Stimulated activated CD4-positive, alpha-beta T cell treated with anti-CD3 and anti-CD28 coated beads, Interleukin-1b, Interleukin-23, amount 100 ng/mL, for 24 hours (primary cell): ENCODE measurements at places on chromosomes 3 and 15.
A peak's percentile ranks its signal among the peaks of the same experiment; 100 is the strongest.

DNA sequence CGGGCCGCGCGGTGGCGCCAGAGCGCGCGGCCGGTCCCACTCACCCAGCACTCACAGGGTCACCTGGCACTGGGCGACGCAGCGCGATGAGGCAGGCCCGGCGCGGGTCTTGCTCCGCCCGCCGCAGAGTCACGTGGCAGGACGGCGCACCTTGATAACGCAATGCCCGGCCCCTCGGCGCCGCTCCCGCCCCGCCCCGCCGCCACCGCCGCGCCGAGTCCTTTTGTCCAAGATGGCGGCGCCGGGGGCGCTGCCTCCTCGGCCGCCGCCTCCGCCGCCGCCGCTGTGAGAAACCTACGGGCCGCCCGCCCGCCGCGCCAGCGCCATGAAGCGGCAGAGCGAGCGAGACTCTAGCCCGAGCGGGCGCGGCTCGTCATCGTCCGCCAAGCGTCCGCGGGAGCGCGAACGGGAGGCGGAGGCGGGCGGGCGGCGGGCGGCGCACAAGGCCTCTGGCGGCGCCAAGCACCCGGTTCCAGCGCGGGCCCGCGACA lies at the start of gene RBM15B:
RBM15B (plus strand) TSS at position 211 of the 491 bp plus-strand sequence; CDS start at position 326, 115 bp downstream.
- peak; percentile 93 for DNase-seq

- no peak for DNase-seq
These were observed 199.1 kb upstream of the AZI2 start for GRCh38 chr3:28547677-28548076.

GRCh38 chr3:13718000-13718399 lies 161.9 kb downstream of the WNT7A start:
- no peak for DNase-seq

- DNase-seq: no peak
These were observed 50.1 kb downstream of the KBTBD8 start for GRCh38 chr3:67048067-67048714.

DNA sequence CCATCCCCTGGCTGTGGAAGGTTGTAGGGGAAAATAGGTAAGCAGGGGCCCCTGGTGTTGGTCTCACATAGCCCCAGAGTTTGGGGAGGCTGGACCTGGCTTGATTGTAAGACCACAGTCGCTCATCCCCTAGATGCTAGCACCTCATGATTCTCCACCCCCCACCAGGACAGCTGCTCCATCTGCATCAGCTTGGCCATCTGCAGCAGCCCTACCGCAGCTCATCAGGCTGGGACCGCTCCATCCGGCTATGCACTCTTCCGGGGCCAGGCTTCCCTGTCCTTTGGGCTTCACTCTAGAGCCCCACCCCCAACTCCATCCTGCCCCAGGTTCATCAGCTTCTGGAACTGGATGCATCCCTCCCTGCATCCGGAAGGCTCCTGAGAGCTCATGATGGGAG lies 12.6 kb downstream of the SCN5A start:
- DNase-seq: no peak
